Hematopoietic multipotent progenitor cell treated with erythropoietin and hydrocortisone succinate and interleukin-3 and kit ligand, for 15 days (in vitro differentiated cells): ENCODE measurements at places on chromosomes 1 and 21.

GRCh38 chr1:209929751-209930150, 8.3 kb upstream of the SYT14 start:
- no peak for DNase-seq

GRCh38 chr1:16251381-16251780, 14.4 kb upstream of the CPLANE2 start:
- DNase-seq, result no peak

GRCh38 chr1:209802780-209803152, 3.2 kb downstream of the IRF6 start:
- no peak for DNase-seq

- no peak for DNase-seq
These were observed 33.7 kb downstream of the XCL2 start for GRCh38 chr1:168509875-168510791.

DNA sequence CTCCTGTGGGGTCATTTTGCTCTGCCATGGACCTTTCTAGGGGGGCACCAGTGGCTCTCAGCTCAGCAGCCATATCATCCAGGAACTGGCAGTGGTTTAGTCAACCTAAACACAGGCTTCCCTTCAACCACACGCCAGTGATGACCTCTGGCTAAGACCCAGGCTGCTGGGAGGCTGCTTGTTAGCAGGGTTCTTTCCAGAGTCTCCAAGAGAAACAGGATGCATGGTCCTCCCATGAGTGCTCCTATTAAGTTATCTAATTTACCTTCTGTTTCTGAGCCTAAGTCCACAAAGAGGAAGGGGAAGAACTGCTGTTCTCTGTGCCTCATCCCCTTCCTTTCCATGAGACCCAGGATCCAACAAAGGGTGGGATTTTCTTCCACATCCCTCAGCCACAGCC, 137.3 kb upstream of the PLXNA2 start:
- no peak for DNase-seq

DNA sequence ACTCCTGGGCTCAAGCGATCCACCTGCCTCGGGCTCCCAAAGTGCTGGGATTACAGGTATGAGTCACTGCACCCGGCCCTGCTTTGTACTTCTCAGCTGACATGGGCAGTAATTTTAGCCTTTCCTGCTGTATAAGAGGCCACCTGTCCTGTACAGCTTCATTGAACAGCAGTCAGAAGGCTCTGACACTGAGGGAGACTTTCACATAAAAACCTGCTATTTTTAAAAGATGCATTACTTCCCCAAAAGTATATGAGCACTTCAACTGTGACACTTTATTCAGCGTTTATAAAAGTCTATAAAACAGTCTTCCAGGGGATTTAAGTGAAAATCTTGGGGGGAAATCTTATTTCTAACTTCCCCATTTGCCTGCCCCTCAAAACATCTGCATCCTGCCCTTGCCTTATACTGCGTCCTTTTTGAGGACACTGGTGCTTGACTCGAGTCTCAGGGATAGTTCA, 17.6 kb downstream of the RNU5D-1 start:
- no peak for DNase-seq

DNA sequence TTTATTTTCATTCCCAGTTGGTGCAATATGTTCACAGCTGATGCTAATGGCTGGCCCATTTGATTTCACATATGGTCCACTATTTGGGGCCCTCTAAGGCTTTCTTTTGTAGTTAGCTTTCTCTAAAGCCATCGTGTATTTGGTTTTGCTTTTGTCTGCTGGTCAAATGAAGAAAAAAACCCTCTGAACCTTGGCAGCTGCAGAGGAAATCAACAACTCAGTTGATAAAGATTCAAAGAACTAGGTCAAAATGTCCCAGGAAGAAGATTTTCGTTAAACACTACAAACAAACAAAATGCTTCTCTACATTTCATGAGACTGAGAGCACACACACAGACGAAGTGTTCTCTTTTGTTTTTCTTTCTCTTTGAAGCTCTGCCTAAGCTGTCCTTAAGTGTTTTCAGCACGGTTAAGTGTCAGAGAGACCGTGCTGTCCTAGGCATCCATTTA, 655.0 kb downstream of the RWDD3 start:
- no peak for DNase-seq

DNA sequence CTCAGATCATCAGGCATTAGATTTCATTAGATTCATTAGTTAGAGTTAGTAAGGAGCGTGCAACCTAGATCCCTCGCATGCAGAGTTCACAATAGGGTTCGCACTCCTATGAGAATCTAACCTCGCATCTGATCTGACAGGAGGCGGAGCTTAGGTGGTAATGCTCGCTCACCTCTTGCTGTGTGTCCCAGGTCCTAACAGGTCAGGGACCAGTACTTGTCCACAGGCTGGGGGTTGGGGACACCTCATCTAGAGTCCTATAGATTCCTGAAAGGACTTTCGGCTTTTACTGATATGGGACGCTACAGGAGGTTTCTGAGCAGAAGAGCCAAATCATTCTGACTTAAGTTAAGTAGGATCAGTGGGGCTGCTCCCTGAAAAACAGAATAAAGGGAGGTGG, 91.4 kb downstream of the AKT3 start:
- DNase-seq, result no peak

DNA sequence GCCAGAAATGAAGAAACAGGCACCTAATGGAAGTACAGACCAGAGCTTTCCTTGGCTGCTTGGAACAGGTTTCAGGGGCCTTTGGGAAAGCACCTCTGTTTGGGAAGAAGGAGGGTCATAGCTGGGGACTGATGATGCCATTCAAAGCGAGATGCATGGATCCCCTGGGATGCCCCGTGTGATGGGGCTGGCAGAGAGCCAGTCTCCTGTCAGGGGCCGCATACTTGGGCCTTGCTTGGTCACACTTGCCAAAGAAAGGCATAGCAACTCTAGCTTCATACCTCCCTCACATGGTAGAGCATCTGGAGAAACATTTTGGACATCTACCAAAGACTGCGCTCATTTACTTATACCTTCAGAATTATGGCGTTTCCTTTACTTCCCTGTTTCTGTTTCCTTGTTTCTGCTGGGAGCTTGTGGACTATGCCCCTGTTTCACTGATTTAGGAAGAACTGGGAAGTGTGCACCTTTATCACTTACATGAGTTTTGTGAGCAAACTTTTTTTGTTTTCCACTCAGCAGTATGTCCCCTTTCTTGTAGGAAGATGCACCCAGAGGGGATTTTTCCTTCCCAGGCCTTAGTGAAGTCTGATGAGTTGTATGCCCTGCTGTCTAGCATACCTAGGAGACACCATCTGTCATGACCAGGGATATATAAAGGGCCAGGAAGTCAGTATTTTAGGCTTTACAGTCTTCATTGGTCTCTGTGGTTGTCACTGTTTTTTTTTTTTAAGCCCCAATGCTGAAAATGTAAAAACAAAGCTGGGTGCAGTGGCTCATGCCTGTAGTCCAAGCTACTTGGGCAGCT, 19.8 kb upstream of the ST3GAL3 start:
- DNase-seq, result no peak

GRCh38 chr21:44583800-44584147, 3.4 kb upstream of the KRTAP10-5 start:
- DNase-seq, result no peak

GRCh38 chr1:51549016-51549619, 30.1 kb upstream of the EPS15 start:
- no peak for DNase-seq

- DNase-seq, result no peak
These were observed 7.1 kb upstream of the KCNK1 start for GRCh38 chr1:233606813-233607212.

DNA sequence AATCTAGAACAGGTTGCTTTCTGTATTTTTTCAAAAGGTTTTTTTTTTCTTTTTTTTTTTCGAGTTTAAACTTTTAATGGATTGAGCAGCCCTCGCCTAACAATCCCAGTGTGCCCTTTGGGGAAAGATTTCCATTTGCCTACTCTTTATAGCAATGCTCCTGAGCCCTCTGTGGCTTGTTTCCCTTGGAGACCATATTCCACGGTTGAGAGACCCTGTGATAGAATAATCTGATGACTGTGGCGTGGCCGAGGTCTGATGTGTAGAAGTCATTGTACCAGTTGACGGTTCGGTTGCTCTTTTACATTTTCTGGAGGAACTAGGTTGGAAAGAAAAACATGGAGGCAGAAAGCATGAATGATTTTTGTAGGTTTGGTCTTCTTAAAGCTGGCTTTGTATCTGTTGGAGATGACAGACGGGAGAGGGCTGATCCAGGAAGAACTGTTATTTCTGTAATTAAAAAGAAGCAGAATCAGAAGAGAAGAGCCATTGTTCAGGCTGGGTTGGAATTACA, 305.7 kb upstream of the NRIP1 start:
- no peak for DNase-seq

GRCh38 chr1:173508541-173508940, 31.4 kb downstream of the PRDX6 start:
- no peak for DNase-seq

GRCh38 chr1:201279313-201279712, 4.0 kb upstream of the PKP1 start:
- DNase-seq, result no peak

- no peak for DNase-seq
These were observed 41.7 kb downstream of the OLFML2B start for GRCh38 chr1:161981735-161982506.

- DNase-seq, result no peak
These were observed 87.5 kb downstream of the AJAP1 start for GRCh38 chr1:4741876-4742423.

GRCh38 chr1:18348354-18348753, 132.4 kb upstream of the KLHDC7A start:
- DNase-seq, result no peak

DNA sequence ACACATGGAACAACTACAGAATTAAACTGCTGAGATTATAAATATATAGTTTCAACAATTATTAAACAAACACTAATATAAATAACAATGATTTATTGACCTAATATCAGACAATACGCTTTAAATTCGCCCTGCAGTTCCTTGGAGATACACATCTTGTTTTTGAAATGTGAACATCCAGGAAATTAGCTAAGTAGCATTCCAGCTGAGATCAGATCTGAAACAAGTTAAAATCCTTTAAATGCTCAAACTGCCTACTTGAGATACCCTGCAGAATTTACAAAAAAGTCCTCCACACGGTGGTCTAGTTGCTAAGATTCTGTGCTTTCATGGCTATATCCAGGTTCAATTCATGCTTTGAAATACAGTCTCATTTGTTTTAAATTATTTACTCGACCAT, 101.4 kb upstream of the OLFM3 start:
- DNase-seq, result no peak

DNA sequence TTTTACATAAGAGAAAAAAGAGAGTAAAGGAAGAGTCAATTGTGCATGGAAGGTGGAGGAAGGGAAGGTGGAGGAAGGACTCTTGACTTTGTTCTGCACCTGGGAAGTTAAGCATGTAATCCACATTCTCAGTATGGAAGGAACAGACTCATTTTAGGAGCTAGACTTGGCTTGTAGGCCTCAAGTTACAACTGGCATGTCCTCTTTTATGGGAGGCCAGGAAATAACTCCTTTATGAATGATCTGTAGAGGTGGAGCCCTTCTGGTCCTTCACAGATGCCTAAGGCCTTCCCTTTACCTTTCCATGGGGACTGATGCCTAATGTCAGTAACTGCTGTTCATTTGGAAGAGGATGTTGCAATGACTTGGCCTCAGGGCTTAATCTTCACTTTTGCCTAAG, 29.4 kb upstream of the CCSAP start:
- DNase-seq, result no peak

DNA sequence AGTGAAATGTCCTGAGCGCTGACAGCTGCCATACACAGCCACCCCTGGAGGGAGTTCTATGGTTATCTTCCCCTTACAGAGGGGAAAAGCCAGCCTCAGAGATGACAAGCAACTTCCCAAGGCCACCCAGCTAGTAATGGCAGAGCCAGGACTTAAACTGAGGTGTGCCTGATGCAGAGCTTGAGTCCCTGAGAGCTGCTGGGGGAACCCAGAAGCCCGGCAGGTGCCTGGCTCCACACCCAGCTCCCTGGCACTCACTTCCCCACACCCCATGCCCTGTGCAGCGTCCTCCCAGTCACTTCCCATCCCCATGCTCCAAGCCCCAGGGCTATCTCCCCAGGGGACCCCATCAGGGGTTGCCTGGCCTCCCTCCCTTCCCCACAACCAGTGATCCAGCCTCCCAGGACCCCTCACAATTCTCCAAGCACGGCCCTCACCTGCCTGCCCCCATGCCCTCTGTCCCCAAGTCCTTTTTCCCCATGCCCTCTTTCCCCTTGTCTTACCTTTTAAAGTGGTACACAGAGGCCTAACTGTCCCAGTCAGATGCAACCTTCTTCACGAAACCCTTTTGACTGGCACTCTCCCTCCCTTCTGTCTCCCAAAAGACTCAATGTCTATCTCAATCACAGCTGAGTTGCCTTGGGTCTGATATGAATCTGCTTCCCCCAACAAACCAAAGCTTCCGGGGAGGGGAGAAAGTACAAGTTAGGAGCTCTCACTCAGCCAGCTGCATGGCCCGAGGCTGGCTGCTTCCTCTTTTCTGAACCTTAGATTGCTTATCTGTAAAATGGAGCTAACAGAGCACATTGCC, 39.8 kb upstream of the LRP8 start:
- no peak for DNase-seq

DNA sequence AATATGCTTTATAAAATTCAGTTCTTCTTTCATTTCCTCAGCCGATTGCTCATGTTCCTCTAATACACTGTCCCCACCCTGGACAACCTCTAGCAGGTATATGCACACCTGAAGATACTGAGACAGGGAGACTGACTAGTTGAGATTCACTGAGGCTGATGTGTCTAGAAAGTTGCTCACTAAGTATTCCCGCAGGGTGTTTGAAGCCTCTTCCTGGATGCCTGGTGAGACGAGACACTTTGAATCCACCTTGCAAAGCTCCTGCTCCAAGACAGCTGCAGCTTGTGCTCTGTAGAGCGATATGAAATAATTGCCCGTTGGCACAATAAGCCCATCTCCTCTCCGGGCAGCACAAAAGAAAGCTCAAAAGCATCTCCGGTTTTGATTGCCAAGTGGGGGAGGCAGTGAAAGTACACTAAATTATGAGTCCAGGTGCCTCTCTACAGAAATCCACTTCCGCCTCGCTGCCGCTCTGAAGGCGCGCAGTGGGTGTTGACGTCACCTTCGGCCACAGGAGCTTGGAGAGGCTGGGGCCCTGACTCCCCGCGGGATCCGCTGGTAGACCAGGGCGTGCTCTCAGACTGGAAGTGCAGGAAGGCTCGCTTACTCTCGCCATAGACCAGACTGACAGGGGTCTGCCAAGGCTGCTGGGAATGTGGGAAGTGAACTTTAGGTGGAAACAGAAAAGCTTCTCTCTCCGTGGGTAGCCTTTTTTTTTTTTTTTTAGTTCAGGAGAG, 46.3 kb downstream of the GPA33 start:
- peak; percentile 27 for DNase-seq

- no peak for DNase-seq
These were observed 65.6 kb downstream of the GRIK3 start for GRCh38 chr1:36968730-36969129.

DNA sequence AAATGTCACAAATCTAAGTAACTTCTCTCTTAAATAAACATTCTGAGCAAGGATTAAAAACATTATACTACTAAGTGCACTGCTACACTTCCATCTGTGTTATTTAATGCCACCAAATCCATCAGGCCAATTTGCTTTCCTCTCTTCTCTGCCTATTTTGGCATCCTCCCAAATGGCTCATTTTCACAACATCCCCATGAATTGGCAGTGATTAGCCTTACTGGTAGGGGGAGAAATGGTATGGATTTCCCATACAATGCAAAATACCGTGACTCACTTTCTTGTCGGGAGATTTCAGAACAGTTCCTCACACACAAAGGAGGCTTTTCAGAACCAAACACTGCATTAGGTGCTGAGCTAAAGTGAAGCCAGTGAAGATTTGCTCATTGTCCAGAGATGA, 195.7 kb downstream of the MIS18A start:
- no peak for DNase-seq
